ENCODE measurements at places on chromosomes 6 and 20.
A peak's percentile ranks its signal among the peaks of the same experiment; 100 is the strongest.

- DNase-seq: no peak
Observed at GRCh38 chr6:76772951-76773350, 690.3 kb downstream of the HTR1B start.

GRCh38 chr6:29925727-29926412 is 16.5 kb upstream of the HLA-A start:
- DNase-seq: no peak

- peak; percentile 97 for DNase-seq
Observed at GRCh38 chr20:58907320-58908137, 55.0 kb downstream of the GNAS start.

DNA sequence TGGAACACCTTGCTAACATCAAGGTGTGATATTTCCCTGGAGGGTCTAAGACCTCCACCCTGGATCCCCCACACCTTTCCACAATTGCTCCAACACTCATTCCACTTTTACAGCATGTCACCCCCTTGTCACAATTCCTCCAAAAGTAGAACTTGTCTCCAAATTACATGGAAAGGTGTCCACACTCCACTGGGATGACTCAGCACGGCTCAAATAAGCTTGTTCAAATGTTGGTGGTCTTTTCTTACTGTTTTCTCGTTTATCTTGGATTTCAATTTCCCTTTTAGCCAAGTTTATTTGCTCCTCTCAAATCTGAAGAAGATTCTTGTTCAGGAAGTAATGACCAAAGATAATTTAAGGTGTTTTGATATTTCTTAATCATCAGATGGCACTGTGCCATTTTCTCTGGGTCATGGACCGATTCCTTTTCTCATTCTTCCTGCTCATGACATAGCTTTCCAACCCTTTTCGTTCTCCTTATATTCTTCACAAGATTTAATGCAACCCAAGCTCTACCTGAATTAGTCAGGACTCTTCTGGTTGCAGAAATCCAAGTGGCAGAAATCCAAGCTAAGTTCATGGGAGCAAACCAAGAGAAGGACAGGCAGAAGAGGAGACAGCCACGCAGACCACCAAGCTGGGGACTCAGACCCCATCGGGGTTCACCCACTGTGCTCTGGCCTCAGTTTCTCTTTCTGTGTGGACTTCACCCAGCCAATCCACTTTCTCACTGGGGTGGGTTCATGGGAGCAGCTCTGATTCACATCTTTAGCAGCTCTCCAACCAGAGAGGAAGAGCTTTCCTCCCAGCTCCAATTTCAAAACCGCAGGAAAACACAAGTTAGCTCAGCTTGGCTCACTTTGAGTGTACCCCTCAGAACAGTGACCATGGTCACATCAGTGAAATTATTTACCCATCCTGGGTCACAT is 110.5 kb upstream of the CDYL start:
- DNase-seq: no peak

DNA sequence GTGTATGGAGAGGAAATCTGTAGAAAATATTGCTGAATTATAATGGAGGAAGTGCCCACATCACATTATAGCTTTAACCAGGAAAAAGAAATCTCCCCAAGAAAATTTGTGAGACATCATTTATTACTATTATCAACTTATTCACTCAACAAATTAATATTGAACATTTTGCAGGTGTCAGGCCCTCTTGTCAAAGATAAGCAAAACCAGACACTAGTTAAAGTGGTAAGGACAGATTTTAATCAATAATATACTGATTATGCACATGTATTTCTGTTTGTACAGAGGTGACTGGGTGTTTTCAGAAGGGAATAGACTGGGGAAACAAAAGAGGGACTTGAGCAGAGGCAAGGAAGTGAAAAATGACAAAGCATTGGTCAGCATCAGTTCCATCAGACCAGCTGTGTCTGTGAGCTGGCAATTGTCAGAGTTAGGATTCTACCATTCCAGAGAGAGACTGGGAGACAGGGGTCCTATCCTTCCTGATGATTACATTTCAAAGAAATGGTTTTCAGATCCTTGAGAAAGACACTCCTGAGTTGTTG is 519.2 kb downstream of the UTRN start:
- no peak for DNase-seq

GRCh38 chr20:5657190-5657875 is 92.9 kb upstream of the SHLD1 start:
- no peak for DNase-seq

GRCh38 chr20:62489186-62489931 is 13.6 kb upstream of the GATA5 start:
- no peak for DNase-seq

- DNase-seq: no peak
Observed at GRCh38 chr6:135334169-135334568, 153.1 kb downstream of the MYB start.

GRCh38 chr6:170107606-170108222 is 183.2 kb downstream of the DLL1 start:
- DNase-seq: peak; percentile 6

DNA sequence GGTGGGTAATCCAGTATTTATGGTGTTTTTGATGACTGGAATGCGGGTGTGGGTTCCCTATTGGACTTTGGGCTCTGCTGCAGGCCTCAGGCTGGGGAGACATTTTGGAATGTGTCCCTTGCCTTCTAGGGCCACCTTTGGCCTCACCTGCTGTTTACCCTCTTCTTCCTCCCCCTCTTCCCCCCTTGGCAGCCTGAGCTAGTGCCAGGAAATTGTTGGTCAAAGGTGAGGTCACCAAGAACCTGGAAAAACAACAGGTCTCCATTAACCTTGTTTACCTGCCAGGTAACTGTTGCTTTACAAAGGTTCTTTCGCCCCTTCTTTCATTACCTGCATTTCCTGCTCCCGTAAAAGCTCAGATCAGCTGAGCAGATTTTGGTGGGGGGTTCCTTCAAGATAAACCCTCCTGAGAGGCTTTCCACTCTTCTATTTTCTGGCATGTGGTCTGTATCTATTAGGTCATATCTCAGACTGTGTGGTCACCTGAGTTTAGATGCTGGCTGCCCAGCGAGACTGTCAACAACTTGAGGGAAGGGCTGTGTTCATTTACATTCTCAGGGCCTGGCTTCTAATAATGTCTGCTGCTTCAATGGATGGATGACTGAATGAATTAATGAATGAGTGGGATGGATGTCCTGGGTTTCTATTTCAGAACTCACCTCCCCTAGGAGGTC is 34.7 kb downstream of the VEGFA start:
- no peak for DNase-seq

DNA sequence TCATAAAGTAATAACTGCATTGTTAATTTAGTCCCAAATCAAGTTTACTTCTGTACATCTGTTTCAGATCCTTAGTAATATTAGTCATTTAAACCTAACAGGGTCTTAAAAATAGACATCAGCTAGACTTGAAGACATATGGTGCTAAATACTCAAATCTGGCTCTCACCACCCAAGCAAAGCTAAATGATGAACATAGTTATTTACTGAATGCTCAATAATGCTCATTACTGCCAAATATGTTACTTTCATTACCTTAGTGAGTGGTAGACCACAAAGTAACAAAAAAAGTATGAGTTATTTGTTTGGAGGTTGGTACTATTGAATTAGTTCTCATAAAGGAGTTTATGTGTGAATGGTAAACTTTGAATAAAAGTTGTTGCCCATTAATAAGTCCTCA is 502.1 kb downstream of the PKHD1 start:
- DNase-seq: no peak

DNA sequence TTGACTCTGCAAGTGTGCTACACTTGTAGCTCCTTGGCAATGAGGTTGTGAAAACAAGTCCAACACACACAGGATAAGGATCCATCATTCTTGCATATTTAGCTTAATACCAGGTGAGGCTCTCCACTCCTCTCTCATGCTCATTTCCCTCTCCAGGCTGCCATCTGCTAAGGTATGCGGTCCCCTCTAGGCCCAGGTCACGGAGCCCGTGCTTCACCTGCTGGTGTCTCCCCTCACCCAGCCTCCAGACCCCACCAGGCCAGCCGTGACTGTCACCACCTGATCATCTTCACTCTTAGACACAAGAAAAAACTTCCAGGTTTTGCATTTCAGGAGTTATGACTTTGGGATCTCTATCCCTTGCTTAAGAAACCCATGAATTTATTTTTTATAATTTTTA is 14.2 kb upstream of the NCR2 start:
- no peak for DNase-seq

- DNase-seq: peak; percentile 94
Observed at GRCh38 chr20:41631826-41632225, 13.6 kb upstream of the CHD6 start.

DNA sequence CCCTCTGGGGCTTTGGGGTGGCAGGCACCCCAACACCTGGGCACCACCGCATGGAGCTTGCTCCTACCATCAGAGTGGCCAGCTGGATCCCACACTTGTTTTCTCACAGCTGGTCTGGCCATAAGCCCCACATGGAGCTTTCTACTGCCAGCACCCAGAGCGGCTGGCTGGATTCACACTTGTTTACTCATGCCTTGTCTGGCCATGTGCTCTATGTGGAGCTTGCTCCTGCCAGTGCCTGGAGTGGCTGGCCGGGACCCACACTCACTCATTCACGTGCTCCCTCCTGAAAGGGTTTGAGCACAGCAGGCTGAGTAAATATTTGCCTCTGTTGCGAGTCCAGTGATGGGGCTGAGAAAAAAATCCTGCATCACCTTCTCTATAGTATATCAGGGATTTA is 487.0 kb downstream of the CD109 start:
- DNase-seq: no peak

GRCh38 chr6:163757520-163757919 is 343.0 kb downstream of the QKI start:
- no peak for DNase-seq

GRCh38 chr20:23021951-23022350 is 13.2 kb upstream of the SSTR4 start:
- DNase-seq: no peak

GRCh38 chr6:39416026-39416425 is 93.5 kb upstream of the KCNK16 start:
- DNase-seq: no peak

DNA sequence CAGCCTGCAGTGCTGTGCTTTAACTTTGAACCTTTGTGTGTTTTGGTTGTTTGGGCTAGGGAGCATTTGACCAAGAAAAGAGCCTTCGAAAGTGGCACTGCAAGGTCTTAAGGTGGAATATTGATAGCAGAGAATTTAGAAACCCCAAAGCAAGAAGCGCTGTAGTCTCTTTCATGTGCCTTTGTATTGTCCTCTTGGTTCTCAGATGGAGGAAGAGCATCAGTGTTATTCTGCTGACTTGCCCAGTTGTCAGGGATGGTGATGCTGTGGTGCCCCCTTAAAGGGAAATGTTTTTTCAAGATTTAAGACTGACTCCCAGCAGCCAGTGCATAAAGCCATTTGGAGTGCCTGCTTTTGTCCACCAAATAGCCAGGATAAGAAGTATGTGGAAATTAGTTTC is 102.7 kb upstream of the INSM1 start:
- DNase-seq: no peak

DNA sequence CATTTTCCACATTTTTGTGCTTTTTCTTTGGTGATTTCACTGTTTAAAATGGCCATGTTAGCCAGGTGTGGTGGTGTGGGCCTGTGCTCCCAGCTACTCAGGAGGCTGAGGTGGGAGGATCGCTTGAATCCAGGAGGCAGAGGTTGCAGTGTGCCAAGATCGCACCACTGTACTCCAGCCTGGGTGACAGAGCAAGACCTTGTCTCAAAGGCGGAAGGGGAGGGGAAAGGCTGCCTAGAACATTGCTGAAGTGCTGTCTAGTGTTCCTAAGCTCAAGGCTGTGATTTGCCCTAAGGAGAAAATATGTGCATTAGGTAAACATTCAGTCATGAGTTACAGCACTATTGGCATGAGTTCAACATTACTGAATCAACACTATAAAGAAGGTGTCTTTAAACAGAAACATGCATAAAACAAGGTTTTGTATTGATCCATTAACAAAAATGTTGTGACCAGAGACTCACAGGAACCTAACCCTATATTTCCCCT is 14.0 kb downstream of the ZC2HC1B start:
- DNase-seq: no peak

DNA sequence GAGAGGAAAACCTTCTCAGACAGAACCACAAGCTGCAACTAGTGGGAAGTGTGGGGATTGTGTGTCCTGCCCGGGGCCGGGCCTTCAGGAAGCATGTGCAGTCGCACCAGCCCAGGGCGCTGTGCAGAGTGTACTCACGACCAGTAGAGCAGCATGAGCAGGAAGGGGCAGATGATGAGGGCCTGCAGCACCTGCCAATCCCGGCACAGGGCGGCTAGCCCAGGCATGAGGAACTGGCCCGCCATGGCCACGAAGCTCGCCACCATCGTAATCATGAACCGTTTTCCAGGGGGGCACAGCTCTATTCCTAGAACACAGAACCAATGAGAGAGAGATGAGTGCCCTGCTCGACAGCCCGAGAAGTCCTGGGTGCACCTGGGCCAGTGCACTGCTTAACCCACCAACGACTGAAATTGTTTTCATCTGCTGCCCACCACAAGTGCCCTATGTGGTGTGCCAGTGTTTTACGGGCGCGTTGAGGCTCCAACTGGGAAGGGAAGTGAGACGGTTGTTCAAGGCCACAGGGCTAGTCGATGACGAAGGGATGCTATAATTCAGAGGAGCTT is 65.0 kb downstream of the PSMG4 start:
- no peak for DNase-seq

DNA sequence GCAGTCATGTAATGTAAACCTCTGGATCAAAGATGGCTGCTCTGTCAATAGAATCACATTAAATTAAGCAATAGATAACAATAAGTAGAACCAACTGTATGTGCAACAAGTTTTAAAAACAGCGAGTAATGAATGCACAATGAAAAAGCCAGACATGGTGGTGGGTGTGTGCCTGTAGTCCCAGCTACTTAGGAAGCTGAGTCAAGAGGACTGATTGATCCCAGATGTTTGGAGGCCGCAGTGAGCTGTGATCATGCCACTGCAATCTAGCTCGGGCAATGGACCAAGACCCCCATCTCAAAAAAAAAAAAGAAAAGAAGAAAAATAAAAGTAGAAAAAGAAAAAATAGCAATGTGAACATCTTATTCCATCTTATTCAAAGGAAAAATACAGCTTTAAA is 558.7 kb upstream of the MMS22L start:
- no peak for DNase-seq

GRCh38 chr6:125018136-125018535 is 55.9 kb downstream of the RNF217 start:
- DNase-seq: no peak

DNA sequence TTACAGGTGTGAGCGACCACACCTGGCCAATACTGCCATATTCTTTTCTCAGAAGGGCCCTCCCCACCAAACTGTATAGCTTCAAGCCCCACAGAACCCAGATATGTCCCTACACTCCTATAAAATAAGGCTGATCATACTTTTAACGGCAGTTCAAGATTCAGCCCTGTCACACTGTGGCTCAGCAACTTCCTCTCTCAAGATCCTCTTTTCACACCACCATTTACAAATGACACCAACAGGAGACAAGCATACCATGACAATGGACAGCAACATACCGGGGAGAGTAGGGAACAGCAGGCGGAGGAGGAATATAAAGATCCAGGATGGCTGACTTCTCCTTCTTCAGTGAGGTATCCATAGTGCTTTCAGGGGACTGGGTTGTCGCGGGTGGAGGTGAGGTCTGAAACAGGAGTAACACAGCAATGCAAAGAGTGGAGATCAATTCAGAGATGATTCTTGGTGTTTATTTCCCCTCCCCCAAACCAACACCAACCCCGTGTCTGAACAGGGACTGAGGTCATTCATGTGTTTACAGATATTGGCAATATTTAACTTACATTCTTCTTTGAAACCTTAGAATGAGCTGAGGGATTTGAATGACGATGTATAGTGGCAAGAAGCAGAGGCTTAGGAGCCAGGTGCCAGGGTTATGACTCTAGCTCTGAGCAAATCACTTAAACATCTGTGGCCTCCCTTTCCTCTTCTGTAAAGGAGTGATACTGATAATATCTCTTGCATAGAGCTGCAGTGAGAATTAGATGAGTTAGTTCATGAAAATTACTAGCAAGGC is 57.6 kb upstream of the IPCEF1 start:
- no peak for DNase-seq

GRCh38 chr6:88760091-88760490 is 203.3 kb downstream of the RNGTT start:
- DNase-seq: no peak
